Tibial nerve (tissue), 4 donors: ENCODE measurements at places on chromosomes 6 and 20.

DNA sequence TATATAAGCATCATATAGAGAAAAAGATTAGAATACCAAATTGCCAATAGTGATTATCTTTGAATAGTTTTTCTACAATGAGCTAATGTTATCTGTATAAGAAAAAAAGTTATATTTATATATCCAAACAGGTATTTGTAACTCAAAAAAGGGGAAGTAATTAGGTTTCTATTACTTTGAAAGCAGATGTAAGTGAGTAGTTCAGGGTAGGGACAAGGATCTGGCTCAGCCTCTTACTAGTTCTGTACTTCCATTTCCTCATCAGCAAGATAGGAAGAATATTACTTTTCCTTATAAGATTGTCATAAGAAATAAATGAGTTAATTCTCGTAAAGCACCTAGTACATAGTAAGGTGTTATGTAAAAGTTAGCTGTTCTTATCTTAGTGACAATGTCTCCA lies 32.2 kb downstream of the AHI1 start:
- H3K4me1 ChIP-seq, result no peaks in the 10 kb centered on the region
- no peak overlapping the region for H3K27ac ChIP-seq
- H3K4me3 ChIP-seq, result no peak overlapping the region
- H3K36me3 ChIP-seq, result no peaks in the 10 kb centered on the region
- no peak for DNase-seq

- DNase-seq, result no peak
- H3K27ac ChIP-seq, result no peak overlapping the region
- peaks cover 3% of the 10 kb centered on the region for H3K36me3 ChIP-seq
Observed at GRCh38 chr20:35621560-35621946, 5.9 kb downstream of the SPAG4 start.

DNA sequence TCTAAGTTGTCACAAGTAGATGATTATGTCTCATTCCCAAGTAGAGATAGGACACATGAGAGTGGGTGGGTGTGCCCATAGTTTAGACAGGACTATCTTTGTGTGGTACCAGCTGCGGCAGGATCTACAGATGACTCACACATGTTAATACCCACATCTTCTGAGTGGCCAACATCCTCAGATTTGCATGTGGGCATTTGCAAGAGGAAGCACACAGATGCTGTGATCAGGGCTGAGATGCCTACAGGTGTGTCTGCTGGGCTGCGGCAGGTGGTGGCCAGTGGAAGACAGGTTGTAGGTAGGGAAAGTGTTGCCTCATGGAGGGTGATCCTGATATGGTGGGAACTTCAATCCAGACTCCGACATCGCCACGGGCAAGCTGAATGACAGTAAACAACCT lies 50.8 kb downstream of the UTRN start:
- H3K4me1 ChIP-seq, result peaks cover 20% of the 10 kb centered on the region
- DNase-seq, result no peak
- H3K27me3 ChIP-seq, result no peaks in the 10 kb centered on the region
- no peak overlapping the region for H3K4me3 ChIP-seq
- no peaks in the 10 kb centered on the region for H3K36me3 ChIP-seq

- no peak overlapping the region for H3K4me3 ChIP-seq
- no peaks in the 10 kb centered on the region for H3K4me1 ChIP-seq
- H3K27ac ChIP-seq, result no peak overlapping the region
- peaks cover 95% of the 10 kb centered on the region for H3K36me3 ChIP-seq
- DNase-seq, result no peak
Observed at GRCh38 chr6:84193114-84193708, 34.2 kb downstream of the CEP162 start.

DNA sequence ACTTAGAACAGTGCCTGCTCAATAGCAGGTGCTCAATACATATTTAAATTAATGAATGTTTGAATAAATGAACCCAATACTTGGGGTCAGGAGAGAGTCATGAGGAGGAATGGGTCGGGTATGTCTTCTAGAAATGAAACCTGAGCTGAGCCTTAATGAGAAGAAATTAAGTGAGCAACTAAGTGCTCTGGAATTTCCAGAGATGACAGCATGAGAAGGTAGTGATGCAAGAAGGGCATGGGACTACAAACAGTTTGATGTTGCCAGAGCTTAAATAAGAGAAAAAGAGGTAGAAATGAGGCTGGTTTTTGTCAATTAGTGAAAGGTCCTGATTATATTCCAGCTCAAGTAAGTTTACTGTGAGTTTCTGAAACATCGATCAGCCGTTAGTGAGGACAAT lies 82.9 kb downstream of the PDE10A start:
- no peaks in the 10 kb centered on the region for H3K4me1 ChIP-seq
- DNase-seq, result no peak

GRCh38 chr20:33438481-33438880 lies 5.1 kb downstream of the SNTA1 start:
- no peak overlapping the region for H3K27ac ChIP-seq
- H3K36me3 ChIP-seq, result no peaks in the 10 kb centered on the region
- H3K27me3 ChIP-seq, result no peaks in the 10 kb centered on the region
- DNase-seq, result no peak
- H3K4me1 ChIP-seq, result peaks cover 46% of the 10 kb centered on the region

- no peak for DNase-seq
- peaks cover 17% of the 10 kb centered on the region for H3K4me1 ChIP-seq
- H3K36me3 ChIP-seq, result no peaks in the 10 kb centered on the region
- H3K27ac ChIP-seq, result no peak overlapping the region
- no peaks in the 10 kb centered on the region for H3K27me3 ChIP-seq
- no peak overlapping the region for H3K4me3 ChIP-seq
Observed at GRCh38 chr6:6409397-6410030, 89.1 kb upstream of the F13A1 start.

GRCh38 chr6:15927531-15928225 lies 201.2 kb upstream of the MYLIP start:
- H3K36me3 ChIP-seq, result no peaks in the 10 kb centered on the region
- H3K4me3 ChIP-seq, result no peak overlapping the region
- H3K27me3 ChIP-seq, result no peaks in the 10 kb centered on the region

- H3K27me3 ChIP-seq, result no peaks in the 10 kb centered on the region
- no peak for DNase-seq
- no peak overlapping the region for H3K4me3 ChIP-seq
- no peaks in the 10 kb centered on the region for H3K4me1 ChIP-seq
Observed at GRCh38 chr6:2166717-2167116, 78.7 kb downstream of the GMDS start.
